ENCODE measurements at places on chromosomes 16 and 17.

DNA sequence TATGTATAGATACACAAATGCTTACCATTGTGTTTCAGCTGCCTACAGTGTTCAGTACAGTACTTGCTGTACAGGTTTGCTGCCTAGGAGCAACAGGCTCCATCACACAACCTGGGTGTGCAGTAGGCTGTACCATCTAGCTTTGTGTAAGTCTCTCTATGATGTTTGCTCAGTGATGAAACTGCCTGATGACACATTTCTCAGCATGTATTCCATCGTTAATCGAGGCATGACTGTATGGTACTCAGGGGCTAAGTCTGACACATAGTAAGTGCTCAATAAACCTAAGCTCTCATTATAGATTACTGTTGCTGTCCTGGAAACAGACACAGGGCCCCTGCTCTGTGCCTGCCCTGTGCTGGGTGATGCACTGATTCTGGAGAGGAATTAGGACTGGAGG is 18.1 kb downstream of the KCNJ12 start:
- DNase-seq, result no peak

- no peak for DNase-seq
These were observed 1691.4 kb downstream of the TP53TG3F start for GRCh38 chr16:35150805-35151312.

- DNase-seq, result no peak
These were observed 28.5 kb upstream of the MEAK7 start for GRCh38 chr16:84532855-84533486.

- no peak for DNase-seq
These were observed 87.3 kb downstream of the TMEM100 start for GRCh38 chr17:55635253-55635914.

DNA sequence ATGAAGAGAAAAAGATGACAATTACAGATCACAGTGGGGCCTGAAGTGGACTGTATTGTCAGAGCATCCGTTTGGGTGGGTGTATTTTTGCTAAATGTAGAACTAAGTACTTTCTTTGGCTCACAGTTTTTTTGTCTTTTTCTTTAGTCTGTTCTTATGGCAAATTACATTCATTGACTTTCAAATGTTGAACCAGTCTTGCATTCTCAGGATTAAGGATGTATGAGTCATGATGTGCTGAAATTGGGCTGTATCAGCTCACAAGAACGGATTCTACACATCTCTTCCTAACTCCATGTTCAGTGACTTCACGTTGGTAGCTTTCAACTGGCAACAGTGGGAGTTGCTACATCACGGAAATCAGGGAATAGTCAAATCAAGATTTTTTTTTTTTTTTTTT is 66.5 kb downstream of the TEX2 start:
- DNase-seq, result no peak

DNA sequence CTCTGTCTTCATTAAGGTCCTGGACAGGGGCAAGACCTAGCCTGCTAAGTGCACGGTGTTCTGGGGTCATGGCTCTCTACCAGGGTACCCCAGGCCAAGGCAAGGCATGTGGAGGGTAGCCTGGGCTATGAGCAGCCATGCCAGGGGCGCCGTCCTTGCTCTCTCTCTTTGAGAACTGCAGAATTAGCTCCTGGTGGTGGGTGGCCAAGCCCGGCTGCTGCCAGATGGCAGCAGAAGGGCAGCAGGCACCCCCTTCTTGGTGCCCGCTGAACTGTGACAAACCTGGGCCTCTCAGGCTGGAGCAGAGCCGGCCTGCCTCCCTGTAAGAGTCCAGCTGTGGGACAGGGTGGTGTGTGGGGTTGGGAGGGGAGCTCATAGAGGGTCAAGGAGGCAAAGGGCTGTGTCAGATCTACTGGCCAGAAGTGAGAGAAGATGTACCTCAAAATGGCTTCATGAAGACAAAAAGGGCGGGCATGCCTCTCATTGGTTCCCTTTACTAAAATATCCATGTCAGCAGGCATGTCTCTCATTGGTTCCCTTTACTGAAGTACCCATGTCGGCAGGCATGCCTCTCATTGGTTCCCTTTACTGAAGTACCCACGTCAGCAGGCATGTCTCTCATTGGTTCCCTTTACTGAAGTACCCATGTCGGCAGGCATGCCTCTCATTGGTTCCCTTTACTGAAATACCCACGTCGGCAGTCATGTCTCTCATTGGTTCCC is 81.7 kb upstream of the SDK2 start:
- no peak for DNase-seq

DNA sequence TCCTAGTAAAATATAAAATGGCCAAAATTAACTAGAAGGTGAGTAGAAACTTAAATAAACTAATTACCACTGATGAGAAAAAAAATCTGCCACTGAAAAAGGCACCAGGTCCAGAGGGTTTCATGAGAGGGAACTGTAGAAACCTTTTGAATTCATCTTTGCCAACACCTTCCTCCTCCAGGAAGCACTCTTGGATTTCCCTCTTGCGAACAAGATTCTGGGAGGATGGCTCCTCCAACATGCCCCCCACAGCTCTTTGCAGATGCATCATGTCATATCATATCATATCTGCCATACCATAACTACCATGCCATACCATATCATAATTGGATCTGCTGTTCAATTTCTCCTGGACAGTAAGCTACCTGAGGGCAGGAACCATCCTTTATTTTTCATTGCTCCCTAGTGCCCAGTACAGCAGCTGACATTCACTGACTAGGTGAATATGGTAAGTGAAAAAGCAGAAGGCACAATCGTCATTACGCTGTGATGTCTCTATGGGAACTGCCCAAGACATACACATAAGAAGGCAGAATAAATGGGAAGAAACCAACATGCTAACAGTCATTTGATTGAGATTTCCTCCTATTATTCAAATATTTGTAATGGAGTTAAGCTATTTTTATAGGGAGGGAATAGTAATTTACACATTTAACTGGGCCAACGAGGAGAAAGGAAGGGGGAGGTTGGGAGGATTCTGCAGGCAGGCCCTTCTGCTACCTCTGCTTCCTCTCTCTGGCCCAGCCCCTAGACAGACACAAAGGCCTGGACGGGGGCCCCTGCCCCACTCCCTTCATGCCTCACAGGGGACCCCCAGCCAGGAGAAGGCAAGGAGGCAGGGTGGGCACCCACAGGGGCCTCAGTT is 110.1 kb upstream of the SMURF2 start:
- DNase-seq, result no peak

DNA sequence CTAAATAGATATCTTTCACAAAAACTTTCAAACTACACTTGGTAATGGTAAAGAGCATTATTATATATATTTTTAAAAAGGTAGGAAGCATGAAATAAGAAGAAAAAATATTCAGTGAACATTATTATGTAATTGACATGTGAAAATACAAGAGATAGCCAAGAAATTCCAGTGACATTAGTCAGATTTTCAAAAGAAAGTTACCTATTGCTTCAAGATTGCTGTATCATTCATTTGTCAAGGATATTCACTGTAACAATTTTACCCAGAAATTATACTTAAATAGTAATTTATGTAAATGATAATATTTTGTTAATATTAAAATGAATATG is 350.2 kb downstream of the KIF2B start:
- DNase-seq, result no peak

DNA sequence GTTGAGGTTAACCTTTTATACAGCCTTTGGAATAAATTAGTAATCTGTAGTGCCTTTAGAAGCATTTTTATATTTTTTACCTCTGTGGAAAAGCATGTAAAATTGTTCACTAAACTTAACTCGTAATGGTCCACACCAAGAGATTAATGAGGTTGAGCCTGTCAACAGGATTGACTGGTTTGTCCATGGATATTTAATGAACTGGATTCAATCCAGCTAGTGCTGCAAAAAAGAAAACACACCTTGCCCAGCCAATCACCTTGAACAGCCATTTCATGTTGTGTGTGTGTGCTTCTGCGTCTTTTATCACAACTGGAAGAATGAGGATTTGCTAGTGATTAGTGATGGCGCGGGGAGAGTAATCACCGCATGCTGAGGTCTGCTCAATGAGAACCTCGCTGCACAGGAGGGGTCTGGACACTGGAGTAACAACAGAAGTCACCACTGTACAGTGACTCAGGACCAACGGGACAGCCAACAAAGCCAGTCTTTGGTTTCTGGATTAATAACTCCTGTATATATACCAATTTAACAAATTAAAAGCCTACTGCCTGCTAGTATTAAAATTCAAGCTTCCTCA is 33.7 kb downstream of the LITAFD start:
- no peak for DNase-seq

GRCh38 chr17:48051283-48051682 is 3.1 kb downstream of the NFE2L1 start:
- DNase-seq, result no peak

- DNase-seq, result no peak
These were observed 9.4 kb upstream of the NPTX1 start for GRCh38 chr17:80485846-80486245.

DNA sequence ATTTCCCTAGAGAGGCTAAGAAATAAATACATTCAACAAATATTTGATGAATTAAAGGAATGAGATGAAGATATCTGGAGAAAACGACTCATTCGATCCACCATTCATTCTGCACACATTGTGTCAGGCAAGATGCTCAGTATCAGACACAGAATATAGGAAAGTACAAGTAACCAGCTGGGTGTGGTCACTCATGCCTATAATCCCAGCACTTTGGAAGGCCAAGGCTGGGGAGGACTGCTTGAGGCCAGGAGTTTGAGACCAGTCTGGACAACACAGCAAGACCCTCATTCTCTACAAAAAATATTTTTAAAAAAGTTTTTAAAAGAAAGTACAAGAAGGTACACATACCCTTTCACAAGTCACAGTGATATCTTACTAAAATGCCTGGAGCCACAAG is 42.3 kb downstream of the CRLF3 start:
- DNase-seq, result no peak

DNA sequence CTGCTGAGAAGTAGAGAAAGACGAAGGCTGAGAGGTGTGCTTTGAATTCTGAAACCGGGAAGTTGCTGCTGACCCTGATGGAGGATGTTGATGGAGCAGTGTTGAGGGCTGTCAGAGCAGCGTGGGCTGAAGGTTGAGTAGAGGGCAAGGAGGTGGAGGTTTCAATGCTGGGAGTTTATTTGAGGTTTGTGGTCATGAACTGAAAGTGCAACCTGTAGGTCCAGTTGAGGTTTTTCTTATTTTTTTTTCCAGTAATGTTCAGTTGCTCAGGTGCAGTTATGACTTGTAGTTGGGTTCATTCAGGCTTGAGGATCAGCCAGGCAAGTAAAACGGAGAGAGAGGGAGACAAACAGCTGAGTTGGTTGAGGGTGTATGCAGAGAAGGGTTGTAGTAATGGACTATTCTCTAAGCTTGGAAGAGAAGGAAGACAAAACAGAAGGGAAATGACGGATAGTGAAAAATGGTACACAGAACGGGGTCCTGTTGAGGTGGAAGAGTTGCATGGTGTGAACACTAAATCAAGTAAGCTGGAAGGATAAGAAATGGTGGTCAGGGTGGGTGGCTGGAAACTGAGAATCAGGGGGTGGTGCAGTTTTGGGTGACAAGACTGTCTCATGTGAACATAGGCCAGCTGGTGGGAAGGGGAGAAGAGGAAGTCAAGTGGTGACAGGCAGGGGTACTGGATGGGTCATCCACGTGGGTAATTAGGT is 8.7 kb upstream of the UBE2G1 start:
- DNase-seq, result peak; percentile 18

DNA sequence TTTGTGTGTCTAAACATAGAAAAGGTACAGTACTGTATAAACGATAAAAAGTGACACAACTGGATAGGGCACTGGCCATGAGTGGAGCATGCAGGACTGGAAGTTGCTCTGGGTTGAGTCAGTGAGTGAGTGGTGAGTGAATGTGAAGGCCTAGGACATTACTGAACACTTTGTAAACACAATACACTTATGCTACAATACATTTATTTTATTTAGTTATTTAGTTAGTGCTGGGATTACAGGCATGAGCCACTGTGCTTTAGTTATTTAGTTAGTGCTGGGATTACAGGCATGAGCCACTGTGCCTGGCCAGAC is 4.6 kb downstream of the CFAP20 start:
- DNase-seq, result no peak

- no peak for DNase-seq
These were observed 304.0 kb downstream of the MAF start for GRCh38 chr16:79296491-79296890.

DNA sequence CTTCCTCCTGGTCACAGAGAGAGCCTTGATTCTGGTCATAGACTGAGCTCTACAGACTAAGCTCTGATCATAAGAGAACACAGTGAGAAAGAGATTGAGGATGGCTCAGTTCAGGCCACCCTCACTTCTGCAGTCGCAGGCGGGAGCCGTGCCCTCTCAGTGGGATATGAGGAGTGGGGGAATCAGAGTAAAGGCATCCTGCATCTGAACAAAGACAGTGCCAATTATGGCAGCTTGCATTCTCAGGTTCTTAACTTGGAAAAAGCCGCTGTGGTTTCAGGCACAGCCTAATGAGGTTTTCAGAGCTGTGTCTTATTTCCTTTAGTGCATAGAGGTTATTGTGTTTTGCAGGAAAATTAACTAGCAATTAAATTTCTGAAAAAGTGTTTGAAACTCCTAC is 134.4 kb upstream of the NLRP1 start:
- no peak for DNase-seq

- no peak for DNase-seq
These were observed 728 bp upstream of the NMT1 start for GRCh38 chr17:45060382-45060796.

- no peak for DNase-seq
These were observed 40.6 kb downstream of the LGALS9 start for GRCh38 chr17:27671591-27671910.

DNA sequence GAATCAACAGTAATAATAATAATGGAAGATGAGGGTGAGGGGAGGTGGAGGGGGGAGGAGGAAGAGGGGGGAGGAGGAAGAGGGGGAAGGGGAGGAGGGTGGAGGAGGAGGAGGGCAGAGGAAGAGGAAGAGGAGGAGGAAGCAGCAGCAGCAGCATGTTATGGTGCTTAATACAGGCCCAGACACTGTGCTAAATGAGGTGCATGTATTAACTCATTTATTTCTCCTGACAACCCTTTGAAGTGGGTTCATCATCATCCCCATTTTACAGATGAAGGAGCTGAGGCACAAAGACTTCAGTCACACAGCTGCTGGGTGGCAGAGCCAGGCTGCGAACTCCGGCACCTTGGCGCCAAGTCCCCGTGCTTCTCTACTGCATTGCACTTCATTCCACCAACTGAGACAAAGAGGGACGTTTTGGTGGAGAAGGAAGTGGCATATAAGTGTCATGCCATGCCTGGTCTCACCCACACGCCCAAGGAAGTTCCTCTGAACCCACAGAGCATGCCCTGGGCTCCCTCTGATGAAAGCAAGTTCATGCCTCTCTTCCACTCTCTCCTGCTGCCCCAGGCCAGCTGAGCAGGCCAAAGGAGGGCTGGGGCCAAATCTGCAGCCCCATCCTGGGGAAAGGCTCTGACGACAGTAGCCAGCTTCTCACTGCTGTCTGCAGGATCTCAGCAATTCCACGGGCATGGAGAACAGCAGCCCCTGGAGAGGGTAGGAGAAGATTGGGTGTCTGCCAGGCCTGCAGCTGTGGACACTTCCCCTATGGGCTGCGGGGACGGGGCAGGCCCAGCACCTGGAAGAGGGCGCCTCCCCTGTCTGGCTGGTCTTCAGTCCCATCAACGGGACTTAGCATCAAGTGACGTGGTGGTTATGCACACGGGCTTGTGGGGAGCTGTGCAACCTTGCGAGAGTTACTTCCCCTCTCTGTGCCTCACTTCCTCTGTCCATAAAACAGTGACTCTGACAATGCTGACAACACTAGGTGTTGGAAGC is 21.8 kb downstream of the XYLT1 start:
- DNase-seq, result no peak

GRCh38 chr17:63705657-63706056 is 5.7 kb upstream of the LIMD2 start:
- no peak for DNase-seq

Measured in stimulated activated CD4-positive, alpha-beta T cell treated with anti-CD3 and anti-CD28 coated beads, Interleukin-12 subunit alpha, Interleukin-12 subunit beta, amount 100 ng/mL, for 4 hours (primary cell).